IMR-90 (cell line): ENCODE measurements at places on chromosomes 5 and 9.

GRCh38 chr5:127958421-127959011 is 125.0 kb upstream of the SLC12A2 start:
- no peak for DNase-seq

DNA sequence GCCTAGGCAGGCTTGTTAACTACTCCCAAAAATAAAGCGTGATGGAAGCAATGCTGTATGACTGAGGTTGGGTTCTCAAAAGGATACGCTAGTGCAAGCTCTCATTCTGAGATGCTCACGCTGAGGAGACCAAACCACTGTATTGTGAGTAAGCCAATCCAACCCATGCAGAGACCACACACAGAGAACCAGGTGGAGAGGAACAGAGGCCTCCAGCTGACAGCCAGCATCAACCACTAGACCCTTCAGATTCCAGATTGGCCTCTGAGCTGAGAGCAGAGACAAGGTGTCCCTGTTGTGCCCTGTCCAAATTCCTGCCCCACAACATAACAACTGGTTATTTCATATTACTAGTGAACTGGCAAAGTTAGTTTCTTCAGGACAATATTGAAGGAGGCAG is 4.5 kb downstream of the TSTD2 start:
- DNase-seq, result no peak

DNA sequence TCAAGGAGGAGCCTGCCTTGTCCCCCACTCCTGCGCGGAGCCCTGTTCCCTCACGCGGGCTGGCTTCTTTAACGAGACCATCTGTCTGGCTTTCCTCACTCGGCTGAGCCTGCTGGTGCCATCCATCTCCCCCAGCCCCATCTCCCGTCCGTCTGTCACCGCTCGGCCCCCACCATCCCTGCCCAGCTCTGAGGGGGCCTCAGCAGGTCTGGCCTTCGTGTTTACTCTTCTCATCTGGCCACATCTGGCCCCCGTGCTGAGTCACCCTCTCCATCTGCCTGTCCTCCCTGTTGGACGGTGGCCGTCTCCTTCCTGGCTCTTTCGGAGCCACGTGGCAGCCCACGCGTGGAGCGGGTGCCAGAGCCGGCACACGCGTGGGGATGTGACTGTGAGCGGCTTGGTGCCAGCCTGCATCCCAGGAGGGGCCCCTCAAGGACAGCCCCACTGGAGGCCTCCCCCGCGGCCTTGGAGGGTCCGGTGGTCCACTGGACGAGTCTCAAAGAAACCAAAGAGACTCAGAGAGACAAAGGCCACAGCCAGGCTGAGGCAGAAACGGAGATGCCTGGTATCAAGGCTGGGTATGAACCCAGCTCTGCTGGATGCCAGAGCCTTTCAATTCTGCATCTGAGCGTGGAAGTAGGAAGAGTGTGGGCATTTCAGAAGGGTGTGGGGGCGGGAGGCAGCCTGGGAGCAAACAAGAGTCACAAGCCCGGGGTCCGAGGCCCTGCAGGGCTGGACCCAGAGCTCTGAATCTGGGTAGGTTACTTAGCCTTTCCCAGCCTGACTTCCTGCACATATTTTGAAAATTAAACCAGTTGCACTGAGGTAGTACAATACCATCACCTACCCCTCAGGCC is 76.7 kb upstream of the UNC5A start:
- no peak for DNase-seq

DNA sequence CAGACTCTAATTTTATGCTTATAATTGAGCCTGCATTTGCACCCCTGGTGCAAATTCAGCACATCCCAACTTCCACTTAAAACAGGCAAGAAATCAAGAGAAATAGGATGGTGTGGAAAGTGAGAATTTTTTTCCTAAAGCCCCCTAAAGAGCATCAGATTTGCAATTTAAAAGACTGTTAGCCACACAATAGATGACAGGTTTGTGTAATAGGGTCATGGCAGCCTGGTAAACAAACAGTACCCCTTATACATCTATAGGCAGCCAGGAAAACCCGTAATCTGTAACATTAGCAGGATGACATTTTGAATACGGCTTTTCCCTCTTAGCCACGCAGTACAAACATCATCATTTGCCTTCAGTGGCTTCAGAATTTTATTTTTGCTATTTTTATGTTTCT is 17.2 kb downstream of the EBF1 start:
- DNase-seq, result no peak

GRCh38 chr5:59579824-59580167 is 313.7 kb downstream of the PDE4D start:
- no peak for DNase-seq

DNA sequence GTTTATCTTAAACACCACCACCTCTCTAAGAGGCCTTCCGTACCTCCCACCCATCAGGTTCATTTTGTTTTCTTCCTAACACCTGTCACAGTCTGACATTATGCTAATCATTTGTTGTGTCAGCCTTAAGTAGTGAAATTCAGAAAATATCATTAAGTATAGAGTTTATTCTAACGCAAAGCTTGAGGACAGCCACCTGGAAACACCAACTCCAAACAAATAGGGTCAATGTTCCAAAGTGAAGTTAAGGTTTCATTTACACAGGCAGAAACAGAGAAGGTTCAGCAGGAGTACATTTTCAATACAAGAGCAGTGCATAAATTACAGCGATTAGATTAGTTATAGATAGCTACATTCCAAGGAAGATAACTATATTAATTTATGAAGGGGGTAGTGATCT is 1.3 kb upstream of the SMC5 start:
- DNase-seq, result no peak
